ENCODE measurements at places on chromosomes 7 and 10.

DNA sequence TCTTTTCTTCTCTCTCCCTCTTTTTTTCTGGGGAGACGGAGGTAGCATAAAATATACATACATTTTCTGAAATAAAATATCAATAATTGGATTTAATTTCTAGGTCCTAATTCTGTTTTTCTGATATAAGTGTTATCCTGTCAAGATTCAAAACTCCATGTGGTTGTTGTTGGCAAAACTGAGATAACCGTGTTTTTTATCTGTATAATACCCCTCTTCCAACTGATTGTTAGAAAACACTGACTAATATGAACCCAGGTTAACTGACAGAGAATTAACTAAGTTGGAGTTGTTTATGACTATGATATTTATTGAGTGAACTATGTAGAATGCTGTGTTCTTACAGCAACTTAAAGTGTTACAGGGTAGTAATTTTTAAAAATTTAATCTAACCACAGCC, 236.5 kb upstream of the KAT6B start:
- no peak for DNase-seq

DNA sequence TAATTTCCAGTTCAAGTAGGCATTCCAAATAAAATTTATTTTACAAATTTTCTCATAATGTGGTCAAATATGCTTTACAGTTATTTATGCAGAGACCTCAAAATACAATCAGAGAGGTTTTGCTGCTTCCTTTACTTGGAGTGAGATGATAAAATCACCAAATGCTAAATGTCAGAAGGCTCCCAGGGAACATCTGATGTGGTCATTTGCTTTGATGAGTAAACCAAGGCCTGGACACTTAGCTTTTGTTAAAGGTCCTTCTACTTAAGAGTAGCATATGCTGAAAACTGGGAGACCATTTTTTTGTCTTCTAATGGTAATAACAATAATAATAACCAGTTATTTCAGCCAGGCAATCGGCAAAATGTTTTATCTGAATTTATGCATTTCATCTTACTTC, 60.6 kb upstream of the AKR1E2 start:
- no peak for DNase-seq

DNA sequence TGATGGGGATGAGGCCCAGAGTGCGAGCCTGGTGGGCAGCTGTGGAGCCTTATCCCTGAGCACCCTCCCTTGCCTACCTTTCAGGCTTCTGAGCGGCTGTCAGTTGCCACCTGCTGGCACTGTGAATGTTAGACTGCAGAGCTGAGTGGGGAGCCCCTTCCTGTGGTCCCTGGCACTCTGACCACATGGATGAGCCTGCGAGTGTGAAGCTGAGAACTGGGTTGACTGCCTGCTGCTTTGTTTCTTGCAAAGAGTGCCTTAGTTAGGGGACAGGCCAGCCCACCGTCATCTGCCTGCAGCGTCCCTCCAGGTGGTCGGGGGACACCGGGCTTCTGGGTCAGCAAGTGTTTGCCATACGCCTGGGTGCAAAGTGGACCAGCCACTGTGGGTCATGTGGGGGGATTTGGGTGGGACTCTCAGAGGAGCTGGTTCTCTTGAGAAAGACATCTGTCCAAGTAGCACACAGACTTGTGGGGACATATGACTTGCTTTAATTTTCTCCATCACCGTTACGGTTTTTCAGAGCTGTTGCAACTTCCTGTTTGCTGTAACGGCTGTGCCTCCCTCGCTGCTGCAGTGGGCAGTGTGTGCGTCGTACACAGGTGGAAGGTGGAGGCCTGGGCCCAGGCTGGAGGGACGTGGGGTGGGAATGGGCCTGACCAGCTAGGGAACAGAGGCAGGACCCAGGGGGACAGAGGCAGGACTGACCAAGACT, 13.7 kb downstream of the INPP5A start:
- DNase-seq: no peak

DNA sequence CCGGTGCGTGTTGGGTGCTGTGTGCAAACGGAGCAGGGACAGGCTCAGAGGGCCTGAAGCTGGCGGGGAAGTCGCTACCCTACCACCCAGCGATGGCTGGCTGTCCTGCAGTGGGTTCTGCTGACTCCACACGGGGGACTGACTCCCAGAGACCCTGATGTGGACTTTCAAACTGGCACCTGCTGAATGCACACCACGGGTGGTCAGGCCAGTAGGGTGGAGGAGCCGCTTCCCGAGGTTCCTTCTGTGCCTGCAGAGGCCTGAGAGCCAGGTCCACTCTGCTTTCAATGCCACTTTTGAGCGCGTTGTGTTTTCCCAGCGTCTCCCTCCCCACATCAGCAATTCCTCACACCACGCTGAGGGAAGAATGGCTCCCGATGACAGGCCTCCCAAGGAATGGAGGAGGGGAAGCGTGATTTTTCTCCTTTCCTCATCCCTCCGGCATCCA, 135.3 kb downstream of the ADARB2 start:
- no peak for DNase-seq

- peak; percentile 47 for DNase-seq
These were observed 34.5 kb downstream of the EZH2 start for GRCh38 chr7:148849393-148850098.

GRCh38 chr7:116772926-116773749, 89.2 kb upstream of the CAPZA2 start:
- DNase-seq: no peak

DNA sequence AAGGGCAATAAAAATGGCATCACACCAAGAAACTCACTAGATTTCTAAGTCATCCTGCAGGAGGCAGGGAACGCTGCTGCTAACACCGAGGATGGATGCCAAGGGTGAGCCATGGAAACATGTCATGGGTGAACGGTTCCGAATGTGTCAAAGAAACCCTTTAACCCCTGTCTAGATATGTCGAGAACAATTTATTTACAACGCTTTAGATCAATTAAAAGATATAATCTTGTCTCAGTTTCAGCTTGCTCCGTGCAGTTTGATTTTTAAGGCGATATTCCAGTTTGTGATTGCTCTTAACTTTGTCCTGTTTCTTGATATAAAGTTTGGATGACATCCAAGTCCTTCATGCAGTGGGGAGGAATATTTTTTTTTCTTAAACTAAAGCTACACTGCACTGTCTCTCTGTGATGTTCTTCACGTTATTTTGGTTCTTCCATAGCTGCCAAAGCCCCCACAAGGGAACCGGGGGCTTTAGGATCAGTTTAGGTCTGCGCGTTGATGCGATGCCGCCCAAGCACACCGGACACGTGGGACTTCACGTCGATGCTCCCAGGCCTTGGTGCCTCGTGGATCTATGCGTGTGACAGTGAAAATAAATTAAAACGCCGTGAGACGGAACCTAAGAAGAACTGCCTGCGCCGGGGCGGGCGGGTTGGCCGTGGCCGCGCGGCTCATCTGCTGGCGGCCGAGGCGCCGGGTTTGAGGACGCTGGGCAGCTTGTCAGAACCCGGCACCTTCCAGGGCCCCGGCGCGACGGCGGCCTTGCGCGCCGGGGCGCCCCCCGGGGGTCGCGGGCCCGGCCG, 220.3 kb downstream of the PHTF2 start:
- DNase-seq: peak; percentile 18

DNA sequence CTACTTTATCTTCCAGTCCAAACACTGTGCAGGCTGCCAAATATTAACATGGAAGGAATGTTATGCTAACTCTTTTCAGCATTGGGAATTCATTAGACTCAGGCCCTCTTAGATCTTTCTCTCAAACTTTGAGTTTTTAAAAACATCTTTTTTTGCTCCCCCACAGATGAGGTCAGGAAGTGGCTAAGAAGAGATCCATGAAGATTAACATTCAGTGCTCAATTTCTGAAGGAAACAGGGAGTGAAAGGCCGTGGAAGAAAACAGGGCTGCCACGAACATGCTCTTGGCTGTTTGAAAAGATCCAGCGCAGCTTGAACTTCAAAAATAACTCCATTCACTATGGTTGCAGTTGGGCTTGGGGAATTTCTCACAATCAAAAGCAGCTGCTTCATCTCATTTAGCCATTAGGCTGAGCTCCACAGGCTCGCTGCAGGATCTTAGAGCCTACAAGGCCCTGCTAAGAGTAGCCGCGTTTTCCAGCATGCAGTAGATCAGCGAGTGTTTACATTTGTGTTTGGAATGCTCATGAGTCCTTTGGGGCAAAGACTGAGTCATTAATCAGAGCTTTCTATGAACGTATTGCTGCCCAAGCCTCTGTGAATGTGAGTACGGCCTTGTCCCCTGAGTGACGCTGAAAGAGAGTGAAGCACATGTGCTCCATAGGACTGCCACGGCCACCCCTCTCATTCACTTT, 41.2 kb upstream of the TNS3 start:
- DNase-seq: no peak

GRCh38 chr7:47301657-47302295, 280.1 kb downstream of the TNS3 start:
- no peak for DNase-seq

DNA sequence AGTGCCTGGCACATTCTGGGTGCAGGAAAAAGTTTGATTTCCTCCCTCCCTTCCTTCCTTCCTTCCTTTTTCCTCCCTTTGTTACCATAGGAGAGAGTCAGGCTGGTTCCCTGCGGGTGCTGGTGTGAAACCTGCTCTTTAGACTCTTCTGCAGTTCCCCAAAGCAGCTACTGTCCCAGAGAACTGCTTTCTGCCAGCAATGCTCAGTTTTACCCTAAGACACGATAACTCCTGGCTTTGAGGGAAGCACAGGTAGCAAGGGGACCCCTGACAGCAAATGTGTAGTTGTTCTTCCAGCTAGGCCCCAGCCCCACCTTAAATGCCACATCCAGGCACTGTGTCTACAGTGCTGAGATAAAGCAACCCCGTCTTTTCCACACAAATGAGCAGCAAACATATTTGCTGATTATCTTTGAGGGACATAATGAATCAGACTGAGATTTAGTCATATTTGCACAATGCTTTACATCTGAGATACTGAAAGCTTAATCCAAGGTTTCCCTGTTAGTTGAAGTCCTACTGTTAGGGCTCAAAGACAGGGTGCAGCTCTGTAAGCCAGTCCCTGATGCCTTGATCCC, 55.5 kb downstream of the MET start:
- no peak for DNase-seq

DNA sequence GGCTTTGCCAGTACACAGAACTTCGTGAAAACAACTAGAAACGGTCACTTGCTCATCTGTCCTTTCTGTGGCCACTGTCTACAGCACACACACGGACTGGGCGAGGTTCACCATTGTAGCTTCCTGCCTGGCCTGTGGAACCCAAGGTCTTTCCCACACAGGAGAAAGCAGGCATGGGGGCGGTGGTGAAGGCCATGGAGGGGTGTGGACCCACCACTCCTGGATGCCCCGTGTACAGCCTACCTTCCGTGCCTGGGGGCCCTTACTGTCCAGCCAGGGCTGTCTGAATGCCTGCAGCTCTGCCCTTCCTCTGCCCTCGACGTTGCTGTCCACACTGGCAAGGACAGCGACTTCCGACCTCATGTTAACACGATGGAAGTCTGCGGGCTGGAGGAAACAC, 108.8 kb downstream of the PRPF18 start:
- no peak for DNase-seq

DNA sequence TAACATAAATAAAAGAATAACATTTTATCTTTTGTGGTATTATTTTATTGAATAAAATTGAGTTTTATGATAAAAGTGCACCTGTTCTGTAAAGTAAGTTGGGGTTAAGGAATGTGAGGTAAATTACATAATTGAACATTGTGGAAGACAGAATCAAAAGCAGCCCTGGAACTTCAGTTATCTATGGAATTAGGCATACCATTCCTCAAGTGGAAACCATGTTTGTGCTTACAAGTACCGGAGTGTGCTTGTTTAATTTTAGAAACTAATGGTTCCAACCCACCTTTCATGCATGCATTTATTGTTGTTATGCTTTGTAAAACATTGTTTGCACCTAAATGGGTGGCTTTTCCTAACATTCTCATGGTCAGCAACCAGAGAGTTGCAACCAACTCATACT, 28.0 kb downstream of the RBM17 start:
- DNase-seq: no peak

DNA sequence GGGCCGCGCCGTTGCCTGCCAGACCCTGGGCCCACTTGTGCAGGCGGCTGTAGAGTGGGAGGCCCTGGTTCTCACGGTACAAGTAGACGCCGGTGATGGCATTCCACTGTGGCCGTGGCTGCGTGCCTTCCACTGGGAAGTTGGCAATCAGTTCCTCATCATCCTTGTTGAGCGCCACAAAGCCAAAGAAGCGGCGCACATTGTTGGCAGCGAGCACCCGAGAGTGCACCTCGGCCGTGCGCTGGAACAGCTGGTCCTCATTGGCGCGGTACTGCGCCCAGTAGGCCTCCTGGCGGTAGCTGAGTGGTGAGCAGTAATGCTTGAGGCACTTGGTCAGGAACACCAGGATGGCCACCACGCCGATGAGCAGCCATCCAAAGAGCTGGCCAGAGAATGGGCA, 5.0 kb downstream of the CALHM2 start:
- no peak for DNase-seq

GRCh38 chr10:78349165-78349516, 315.5 kb downstream of the RPS24 start:
- no peak for DNase-seq

DNA sequence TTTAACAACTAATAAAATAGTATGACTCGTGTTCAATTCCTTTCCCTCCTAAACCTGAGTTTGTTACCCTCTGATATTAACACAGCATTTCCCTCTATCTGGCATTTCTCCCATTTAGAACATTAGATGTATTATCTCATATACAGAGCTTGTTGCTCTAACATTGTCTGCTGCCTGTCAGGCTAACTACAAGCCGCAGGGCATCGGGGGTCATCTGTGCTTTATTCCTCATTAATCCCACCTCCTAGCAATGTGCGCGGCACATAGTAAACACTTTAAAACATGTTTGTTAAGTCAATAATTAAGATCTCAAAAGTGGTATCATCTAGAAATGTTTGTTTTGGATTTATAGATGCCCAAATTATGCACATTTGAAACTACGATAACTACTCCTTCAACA, 52.9 kb upstream of the NEBL start:
- peak; percentile 8 for DNase-seq

DNA sequence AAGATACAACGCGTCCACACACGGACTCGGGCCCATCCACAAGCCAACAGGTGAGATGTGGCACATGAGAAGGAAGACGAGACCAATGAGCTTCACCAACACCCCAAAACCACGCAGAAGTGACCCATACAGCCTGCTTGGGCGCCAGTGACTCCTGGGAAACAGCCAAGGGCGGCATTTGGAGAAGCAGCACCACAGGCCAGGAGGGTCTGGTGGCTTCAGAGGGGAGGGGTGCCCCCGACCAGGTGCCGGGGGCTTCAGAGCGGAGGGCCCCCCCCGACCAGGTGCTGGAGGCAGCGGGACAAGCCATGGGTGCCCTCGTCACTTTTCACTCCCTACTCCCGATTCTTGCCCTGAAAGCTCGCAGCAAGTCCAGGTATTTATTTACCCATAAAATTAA, 140.1 kb downstream of the DIP2C start:
- DNase-seq: no peak

Data from WERI-Rb-1 (cell line).